ENCODE measurements at places on chromosomes 13 and 19.

GRCh38 chr13:108877300-108877699 lies 247.9 kb downstream of the MYO16 start:
- DNase-seq = no peak

- peak; percentile 50 for DNase-seq
These were observed 350.5 kb downstream of the GPC6 start for GRCh38 chr13:93577105-93577504.

- no peak for DNase-seq
These were observed 411.0 kb downstream of the ZNF536 start for GRCh38 chr19:30783212-30783611.

GRCh38 chr13:48533961-48534600 lies 1.2 kb upstream of the RCBTB2 start:
- DNase-seq = no peak

DNA sequence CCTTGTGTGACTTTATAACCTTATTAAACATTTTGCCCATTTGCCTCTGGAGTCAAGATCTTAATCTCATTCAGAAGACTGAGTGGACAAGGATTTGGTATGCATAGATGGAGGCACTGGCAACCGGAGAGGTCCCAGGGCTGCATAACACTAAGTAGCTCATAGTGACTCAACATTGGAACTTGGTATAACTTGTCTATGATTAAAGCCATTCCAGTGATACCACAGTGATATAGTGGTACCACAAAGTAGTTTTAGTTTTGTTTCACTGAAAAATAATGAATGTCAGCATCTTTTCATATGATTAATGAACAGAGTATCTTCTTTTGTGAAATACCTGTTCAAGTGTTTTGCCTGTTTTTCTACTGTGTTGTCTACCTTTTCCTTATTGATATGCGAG lies 26.4 kb downstream of the CDK8 start:
- no peak for DNase-seq

DNA sequence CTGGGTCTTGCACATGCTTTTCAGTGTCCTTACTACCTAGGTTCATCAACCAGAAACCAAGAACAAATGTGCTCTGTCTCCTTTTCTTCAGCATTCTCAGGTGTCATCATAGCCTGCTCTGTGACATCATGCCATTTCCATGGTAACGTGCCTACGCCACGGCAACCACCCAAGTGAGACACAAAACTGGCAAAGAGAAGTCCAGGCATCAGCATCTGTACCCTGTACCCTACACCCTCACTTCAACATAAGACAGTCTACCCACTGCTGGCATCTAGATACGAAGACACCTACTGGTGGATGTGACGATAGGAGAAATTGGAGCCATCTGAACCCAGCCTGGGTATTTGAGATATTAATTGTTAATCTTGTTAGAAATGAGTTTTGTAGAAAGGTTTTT lies 13.3 kb downstream of the ZC3H4 start:
- DNase-seq = no peak

- no peak for DNase-seq
These were observed 890.1 kb upstream of the PCDH20 start for GRCh38 chr13:62305756-62306155.

GRCh38 chr19:13969897-13970296 lies 17.6 kb downstream of the DCAF15 start:
- no peak for DNase-seq

DNA sequence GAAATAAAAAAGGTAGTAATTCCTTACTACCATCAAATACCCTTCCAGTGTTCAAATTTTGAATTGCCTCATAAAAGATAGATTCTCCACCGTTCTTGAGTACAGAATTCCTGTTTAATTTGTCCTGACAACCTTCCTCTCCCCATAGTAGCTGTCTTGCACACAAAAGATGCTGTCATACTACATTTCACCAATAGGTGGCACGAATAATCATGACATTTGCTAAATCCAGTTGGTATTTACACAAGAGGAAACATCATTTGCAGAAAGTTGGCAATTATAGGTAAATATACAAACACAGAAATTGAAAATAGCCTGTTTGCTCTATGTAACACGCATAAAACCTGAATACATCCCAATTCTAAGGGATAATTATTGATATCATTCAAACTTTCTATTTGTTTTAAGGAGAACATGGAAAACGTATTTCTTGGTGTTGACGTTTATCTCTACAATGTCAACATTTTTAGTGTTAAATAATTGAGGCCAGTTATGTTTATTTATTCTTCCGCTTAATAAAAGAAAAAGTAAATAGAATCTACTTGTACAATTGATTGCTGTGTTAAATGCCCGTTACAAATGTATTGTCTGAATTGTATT lies 58.3 kb upstream of the CLDN10 start:
- peak; percentile 83 for DNase-seq

- no peak for DNase-seq
These were observed 93.9 kb upstream of the SPATA13 start for GRCh38 chr13:24066405-24067295.

- DNase-seq = no peak
These were observed 636 bp upstream of the ZNF579 start for GRCh38 chr19:55581145-55581822.

GRCh38 chr13:36323951-36324566 lies 22.1 kb downstream of the SPART start:
- DNase-seq = no peak

DNA sequence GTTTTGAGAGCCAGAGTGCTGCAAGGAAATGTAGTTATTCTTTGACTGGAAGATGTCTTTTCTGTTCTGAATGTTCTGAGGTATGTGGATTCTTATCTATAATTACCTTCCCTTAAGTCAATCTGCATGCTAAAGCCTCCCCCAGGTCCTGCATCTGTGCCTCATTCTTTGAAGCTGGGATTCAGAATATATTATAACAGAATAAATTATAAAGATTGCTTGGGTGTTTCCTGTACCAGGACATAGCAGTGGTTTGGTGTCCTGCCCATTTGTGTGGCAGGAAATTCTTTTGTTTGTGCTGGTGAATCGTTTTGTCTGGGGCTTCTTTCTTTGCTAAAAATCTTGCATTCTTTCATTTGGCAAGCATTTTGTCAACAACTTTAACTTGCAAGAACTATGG lies 60.2 kb downstream of the ITGBL1 start:
- no peak for DNase-seq

DNA sequence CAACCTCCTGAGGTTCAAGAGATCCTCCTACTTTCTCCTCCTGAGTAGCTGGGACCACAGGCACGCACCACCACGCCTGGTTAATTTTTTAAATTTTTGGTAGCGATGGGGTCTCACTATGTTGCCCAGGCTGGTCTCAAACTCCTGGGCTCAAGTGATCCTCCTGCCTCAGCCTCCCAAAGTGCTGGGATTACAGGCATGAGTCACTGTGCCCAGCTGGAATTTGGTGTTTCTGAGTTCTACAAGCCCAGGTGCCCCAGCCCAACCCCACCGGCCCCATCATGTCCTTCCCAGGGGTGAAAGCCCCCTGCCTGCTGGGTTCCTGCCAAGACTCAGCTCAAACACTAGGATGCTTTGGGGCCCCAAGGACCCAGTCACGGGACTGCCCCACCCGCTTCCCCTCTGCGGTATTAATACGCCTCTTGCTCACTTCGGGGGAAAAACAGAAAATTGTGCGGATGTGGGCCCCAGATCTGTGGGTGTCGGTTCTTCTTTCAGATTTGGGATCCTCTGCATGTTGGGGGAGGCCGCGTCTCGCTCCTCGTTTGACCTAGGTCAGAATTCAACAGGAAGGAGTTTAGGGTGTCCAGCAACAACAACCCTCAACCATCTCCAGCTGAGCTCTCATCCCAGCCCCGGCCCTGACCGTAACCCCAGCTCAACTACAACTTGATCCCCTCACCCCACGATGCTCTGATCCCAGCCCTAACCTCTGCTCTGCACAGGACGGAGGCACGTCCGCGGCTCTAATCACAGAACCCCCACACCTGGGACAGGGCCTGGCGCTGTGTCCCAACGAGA lies 3.7 kb upstream of the FCER2 start:
- peak; percentile 96 for DNase-seq

- DNase-seq = no peak
These were observed 6.2 kb upstream of the NUP58 start for GRCh38 chr13:25295228-25295627.

- no peak for DNase-seq
These were observed 6.7 kb upstream of the CHERP start for GRCh38 chr19:16548956-16549355.

GRCh38 chr19:18660939-18661670 lies 22.4 kb upstream of the CRTC1 start:
- peak; percentile 74 for DNase-seq

- no peak for DNase-seq
These were observed 44.7 kb downstream of the RGCC start for GRCh38 chr13:41502031-41502430.

DNA sequence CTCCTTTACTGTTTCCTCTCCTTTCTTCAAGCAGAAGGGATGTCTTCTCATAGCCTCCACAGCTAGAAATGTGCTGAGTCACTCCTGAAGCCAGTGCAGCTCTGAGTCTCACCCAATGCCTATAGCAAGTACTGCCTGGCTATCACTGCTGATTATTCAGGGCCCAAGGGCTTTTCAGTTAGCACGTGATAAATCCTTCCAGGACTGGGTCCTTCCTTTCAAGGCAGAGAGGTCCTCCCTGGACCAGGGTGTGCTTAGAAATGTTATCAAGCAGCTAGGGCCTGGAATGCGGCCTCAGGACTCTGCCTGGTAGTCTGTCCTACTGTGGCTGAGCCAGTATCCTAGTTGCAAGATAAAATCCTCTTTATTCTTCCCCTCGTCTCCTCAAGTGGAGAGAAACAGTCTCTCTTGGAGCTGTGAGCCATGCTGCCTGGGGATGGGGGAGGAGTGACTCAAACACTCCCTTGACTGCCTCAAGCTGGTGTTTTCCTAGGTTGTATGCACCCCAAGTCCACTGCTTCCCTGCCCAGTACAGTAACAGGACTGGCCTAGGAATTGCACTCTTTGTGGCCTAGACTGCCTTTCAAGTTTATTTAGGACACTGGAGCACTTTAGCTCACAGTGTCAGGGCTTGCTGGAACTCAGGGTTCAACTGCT lies 198.7 kb upstream of the SERP2 start:
- DNase-seq = peak; percentile 35

DNA sequence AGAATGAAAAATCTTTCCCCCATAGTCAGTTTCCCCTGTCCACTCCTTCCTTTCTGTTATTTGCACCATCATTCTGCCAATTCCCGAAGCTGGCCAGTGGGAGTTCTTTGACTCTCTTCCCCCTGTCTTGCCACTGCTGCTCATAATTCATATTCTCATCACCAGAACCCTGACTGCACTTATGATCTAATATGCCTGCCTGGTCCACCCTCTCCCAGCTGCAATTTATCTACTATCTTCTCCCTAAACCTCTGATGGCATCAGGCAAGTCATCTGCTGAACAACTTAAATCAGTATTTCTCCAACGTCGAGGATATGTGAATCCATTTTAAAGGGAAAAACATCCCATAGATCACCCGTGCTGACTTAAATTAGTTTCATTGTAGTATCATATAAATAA lies 458.0 kb upstream of the GPC6 start:
- no peak for DNase-seq

GRCh38 chr19:11848200-11848593 lies 329 bp upstream of the ZNF439 start:
- no peak for DNase-seq

DNA sequence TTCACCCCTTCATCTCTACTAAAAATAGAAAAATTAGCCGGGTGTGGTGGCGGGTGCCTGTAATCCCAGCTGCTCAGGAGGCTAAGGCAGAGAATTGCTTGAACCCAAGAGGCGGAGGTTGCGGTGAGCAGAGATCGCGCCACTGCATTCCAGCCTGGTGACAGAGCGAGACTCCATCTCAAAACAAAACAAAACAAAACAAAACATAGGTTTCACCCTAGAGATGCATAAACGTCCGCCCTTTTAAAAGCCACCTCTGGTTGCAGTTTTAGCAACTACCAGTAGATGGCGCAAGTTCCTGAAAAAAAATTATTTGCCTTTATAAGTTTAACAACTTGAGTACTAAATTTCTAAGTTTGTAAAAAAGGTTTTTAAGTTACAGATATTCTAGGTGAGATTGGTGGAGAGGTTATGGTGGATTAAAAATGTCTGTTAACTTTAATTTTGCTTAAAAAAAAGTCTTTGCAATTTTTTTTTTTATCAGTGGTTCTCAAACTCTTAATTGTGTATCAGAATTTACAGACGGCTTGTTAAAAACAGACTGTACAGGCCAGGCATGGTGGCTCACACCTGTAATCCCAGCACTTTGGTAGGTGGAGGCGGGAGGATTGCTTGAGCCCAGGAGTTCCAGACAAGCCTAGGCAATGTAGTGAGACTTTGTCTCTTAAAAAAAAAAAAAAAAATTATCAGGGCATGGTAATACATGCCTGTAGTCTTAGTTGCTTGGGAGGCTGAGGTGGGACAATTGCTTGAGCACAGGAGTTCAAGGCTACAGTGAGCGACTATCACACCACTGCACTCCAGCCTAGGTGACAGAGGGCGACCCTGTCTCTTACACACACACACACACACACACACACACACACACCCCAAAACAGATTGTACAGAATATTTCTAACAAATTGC lies 42.1 kb downstream of the NAA16 start:
- peak; percentile 38 for DNase-seq

DNA sequence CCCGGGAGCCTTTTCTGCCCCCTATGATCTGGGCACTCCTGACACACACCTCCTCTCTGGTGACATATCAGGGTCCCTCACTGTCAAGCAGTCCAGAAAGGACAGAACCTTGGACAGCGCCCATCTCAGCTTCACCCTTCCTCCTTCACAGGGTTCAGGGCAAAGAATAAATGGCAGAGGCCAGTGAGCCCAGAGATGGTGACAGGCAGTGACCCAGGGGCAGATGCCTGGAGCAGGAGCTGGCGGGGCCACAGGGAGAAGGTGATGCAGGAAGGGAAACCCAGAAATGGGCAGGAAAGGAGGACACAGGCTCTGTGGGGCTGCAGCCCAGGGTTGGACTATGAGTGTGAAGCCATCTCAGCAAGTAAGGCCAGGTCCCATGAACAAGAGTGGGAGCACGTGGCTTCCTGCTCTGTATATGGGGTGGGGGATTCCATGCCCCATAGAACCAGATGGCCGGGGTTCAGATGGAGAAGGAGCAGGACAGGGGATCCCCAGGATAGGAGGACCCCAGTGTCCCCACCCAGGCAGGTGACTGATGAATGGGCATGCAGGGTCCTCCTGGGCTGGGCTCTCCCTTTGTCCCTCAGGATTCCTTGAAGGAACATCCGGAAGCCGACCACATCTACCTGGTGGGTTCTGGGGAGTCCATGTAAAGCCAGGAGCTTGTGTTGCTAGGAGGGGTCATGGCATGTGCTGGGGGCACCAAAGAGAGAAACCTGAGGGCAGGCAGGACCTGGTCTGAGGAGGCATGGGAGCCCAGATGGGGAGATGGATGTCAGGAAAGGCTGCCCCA lies 8.5 kb upstream of the CEACAM7 start:
- DNase-seq = peak; percentile 41

GRCh38 chr19:55216461-55217198 lies 7.3 kb upstream of the PTPRH start:
- DNase-seq = peak; percentile 95

GRCh38 chr13:51895906-51896888 lies 34.4 kb downstream of the CCDC70 start:
- DNase-seq = peak; percentile 68

Measured in suppressor macrophage treated with lipopolysaccharide for 1 hour (primary cell).